ENCODE measurements at places on chromosomes 13 and 19.

GRCh38 chr13:19117913-19118739 lies 63.5 kb downstream of the TUBA3C start:
- DNase-seq, result no peak

DNA sequence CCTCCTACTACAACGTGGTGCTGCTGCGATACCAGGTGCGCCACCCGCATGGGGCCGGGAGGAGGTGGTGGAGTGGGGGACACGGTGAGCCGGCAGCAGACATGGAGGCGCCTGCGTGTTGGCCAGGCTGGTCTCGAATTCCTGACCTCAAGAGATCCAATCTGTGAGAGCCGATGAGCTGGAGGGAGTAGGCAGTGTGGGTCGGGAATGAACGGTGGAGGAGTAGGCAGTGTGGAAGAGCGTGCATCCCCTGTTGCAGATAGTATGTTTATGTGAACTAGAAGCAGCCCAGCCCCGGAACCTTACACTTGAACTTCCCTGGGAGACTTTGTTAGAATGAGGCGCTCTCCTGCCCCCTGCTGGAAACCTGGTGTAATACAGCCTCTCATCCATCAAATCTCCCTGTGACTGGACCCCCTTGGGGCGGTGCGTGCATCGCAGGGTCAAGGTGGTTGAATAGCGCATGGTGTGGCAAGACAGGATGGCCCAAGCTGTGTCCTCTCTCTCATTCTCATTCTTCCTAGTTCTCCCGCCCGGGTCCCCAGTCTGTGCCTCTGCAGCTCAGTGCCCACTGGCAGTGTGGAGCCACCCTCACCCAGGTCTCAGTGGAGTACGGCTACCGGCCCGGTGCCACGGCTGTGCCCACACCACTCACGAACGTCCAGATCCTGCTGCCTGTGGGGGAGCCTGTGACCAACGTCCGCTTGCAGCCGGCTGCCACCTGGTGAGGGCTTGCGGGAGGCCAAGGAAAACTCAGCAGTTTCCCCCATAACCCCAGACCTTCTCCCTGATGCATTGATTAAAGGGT lies 10.5 kb upstream of the B3GNT3 start:
- peak; percentile 74 for DNase-seq

DNA sequence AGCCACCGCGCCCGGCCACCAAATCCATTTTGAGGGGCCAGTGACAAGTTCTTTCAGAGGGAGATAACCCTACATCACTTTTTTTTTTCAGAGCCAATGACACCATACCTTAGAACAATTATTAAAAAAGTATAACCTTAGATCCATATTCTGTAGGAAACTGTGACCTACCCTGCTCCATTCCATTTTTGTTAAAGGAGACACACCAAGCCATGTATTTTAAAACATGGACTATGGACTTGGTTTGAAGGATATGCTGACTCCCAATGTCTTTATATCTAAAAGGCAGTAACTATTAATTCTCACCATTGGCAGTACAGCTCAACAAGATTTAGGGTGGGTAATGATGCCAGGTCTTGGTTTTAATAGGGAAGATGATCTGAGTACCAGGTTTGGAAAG lies 1.1 kb downstream of the GSK3A start:
- DNase-seq, result no peak

DNA sequence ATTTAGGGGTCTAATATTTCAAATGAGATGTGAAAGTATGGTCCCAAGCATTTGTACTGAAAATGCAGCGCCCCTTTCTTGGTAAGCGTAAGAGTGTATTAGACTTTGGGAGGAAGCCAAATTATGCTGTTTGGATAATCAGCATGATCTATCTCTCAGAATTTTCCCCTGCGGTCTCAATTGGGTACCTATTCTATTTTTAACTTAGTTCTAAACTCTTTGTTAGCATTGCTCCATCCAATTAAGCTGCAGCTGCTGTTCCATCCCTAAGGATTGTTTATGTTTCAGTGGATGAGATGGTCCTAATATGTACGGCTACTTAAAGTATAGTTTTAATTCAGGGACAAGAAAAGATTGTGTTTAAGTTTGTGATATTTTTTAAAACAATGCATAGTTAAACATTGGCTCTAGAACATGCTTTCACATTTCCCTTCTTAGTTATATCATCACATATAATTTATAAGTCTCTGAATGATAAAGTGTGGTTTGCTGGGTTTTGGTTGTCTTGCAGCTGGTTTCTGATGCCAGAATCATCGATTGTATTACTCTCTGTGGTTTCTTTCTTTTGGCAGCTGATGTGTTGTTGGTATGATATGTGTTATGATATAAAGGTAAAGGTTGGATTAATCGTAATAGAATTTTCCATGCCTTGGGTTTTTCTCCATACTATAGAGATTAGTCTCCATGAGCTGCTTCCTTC lies 15.0 kb downstream of the POLR1D start:
- no peak for DNase-seq

DNA sequence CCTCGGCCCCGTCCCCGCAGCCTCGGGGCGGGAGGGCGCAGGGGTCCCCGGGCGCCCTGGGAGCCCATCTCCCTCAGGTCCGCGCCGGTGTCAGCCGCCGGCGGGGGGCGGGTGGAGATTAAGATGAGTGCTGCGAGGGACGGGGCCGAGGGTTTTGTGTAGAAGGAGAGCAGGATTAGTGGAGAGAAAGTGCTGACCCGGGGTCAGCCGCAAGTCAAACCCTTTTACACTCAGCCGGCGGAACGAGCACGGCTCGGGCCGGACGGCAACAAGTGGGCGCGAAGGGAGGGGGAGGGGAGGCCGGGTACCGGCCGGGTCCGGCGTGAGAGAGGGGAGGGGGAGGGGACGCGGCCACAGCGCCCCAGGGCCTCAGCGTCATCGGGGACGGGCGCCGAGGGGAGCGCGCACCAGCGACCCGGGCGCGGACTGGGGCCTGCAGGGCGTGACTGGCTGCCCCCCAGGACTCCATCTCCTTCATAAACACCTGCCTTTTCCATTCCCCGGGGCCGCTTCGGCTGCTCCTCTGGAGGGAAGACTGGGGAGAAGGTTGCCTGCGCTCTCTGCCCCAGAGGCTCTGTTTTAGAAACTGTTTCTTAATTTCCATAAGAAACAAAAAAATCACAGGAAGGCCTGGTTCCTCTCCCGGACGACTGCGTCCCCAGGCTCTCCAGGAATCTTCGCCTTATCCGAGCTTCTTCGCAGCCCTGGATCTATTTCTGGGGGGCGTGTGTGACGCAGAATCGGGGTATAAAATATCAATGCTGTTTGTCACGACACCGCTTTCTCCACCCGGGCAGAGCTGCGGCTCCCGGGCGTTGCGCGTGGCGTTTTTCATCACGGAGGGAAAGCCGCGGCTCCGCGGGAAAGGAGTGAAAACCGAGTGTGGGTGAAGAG lies 6.5 kb downstream of the SOX1 start:
- DNase-seq, result no peak

DNA sequence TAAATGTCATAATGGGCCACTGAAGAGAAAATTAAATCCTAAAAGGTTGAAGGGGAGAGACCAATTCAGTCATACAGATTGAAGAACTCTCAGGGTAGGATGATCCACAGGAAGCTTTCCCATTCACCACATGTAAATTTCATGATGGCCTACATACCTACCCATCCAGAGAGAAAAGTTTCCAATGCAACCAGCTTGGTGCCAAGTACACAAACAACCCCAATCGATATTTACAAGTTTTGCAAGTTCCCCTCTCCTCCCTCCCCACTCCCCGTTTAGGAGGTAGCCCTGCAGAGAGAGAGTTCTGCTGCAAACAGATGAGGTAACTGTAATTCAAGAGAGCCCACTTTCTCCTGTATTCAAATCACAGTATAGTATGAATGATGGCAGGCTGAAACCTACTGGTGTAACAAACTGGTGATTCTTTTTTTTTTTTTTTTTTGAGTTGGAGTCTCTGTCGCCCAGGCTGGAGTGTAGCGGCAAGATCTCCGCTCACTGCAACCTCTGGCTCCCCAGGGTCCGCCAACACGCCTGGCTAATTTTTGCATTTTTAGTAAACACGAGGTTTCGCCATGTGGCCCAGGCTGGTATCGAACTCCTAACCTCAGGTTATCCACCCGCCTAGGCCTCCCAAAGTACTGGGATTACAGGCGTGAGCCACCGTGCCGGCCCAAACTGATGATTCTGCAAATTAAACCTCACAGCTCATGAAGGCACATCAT lies 14.4 kb downstream of the FOXO1 start:
- no peak for DNase-seq

GRCh38 chr13:72071713-72072112 lies 204.7 kb upstream of the DACH1 start:
- DNase-seq, result no peak

DNA sequence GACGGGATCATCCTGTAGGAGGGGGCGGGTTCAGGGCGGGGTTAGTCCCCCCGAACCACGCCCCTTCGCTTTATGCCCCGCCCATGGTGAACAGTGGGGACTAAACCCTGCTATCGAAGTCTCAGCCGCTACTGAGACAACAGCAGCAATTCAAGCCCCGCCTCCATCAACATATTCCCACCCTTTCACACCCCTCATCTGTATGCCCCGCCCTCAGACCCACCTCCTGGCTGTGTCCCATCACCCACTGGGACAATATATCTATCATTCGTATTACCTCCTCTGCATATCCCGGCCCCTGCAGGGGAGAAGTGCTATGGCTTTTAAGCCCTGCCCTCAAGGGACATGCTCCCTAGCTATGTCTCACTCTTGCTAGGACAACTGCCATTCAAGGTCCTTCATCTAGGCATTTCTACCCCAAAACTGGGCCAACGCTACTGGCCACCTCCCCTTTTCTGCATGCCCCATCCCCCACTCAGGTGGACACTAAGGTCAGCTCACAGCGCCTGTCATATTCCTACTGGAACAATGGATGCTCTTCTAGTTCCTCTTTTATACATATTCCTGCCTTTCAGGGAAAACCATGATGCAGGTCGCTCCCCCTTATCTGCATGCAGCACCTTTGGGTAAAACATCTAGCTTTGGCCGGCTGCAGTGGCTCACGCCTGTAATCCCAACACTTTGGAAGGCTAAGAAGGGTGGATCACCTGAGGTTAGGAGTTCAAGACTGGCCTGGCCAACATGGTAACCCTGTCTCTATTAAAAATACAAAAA lies 11.9 kb downstream of the LRFN1 start:
- peak; percentile 45 for DNase-seq

DNA sequence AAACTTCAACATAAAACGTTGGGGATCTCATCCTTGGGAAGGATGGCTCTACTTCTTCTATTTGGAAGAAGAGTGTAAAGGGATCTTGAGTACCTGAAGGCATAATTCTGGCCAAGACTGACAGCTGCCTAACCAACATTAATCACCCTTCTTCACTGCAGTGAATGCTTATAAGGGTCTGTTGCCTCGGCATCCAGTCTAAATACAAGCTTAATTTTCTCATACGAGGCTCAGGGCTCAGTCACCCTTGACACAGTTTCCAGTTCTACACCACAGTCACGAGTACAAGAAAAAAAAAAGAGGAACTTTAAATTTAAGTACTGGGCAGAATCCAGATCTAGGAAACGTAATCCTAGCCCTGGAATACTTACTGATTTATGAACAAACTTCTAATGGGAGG lies 9.0 kb downstream of the FPR3 start:
- no peak for DNase-seq

GRCh38 chr13:108924134-108924533 lies 294.7 kb downstream of the MYO16 start:
- no peak for DNase-seq

GRCh38 chr13:40172149-40172591 lies 494.3 kb downstream of the FOXO1 start:
- DNase-seq, result no peak

DNA sequence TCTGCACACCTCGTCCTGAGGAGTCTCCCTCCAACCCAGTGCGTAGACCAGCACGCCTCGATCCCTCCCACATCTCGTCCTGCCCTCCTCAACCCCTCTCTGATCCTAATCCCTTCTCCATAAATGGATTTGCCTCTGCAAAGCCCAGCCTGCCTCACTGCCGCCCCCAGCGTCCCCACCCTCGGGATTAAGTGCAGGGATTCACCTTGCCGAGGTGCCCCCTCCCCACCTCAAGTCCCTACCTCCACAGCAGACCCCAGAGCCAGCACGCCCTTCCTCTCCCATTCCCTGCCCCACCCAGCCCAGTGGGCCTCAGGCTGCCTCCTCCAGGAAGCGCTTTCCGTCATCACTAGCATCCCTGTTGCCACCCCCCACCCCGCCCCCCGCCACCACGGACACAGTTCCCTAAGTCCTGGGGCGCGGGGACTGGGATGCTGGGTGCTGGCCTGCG lies 4.0 kb downstream of the KLF16 start:
- DNase-seq, result peak; percentile 87

All from WERI-Rb-1 (cell line).